ENCODE measurements at places on chromosomes 2 and 18. TPM values are rescaled to one million over a fixed set of nuclear protein-coding genes. Genes with fewer than 3 reads are reported as not detected.

DNA sequence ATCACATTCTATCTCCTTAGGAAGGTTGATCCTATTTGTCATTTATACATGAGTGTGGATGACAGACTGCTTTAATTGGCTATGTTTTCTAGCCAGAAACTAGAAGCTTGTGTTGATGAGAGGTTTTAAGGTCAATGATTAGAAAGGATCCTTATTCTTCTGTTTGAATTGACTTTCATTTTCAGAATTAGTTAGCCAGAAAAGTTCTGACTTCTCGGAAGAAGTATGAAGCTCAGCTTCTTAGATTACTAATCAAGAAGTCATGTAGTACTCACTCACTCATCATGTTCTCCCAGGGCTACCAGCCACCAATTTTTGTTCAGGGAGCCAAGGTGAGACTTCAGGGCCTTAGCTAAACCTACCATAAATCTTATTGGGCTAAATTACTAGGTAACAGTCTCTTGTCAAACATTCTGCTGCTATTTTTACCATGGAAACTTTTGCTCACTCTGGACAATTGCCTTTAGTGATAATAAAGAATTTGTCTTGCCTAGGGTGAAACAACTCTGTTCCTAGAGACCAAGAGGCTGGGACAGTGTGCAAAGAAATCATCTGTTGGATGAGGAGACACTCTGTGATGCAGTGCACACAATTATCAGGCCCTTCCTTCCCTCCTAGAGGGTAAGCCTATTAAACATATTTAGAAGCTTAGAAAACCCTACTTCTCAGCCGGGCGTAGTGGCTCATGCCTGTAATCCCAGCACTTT lies 111.6 kb upstream of the DNMT3A start:
- no peak overlapping the region for H3K4me3 ChIP-seq
- no peak overlapping the region for H3K27ac ChIP-seq
- DNase-seq: peak; percentile 23
- H3K36me3 ChIP-seq: no peaks in the 10 kb centered on the region

- no peaks in the 10 kb centered on the region for H3K36me3 ChIP-seq
- no peaks in the 10 kb centered on the region for H3K27me3 ChIP-seq
- H3K27ac ChIP-seq: no peak overlapping the region
- H3K4me3 ChIP-seq: no peak overlapping the region
- H3K4me1 ChIP-seq: no peaks in the 10 kb centered on the region
Measured at GRCh38 chr18:65974758-65975157, 223.9 kb downstream of the CDH7 start.

GRCh38 chr2:193505620-193506019 lies 1310.9 kb upstream of the TMEFF2 start:
- no peak overlapping the region for H3K27ac ChIP-seq
- no peaks in the 10 kb centered on the region for H3K4me1 ChIP-seq
- H3K36me3 ChIP-seq: no peaks in the 10 kb centered on the region
- no peak for DNase-seq
- H3K27me3 ChIP-seq: no peaks in the 10 kb centered on the region

GRCh38 chr2:174025271-174026121 lies 60.3 kb upstream of the SP3 start:
- peak overlapping the region; percentile 77 for H3K27ac ChIP-seq
- H3K36me3 ChIP-seq: no peaks in the 10 kb centered on the region
- H3K4me3 ChIP-seq: no peak overlapping the region
- H3K4me1 ChIP-seq: peaks cover 30% of the 10 kb centered on the region

DNA sequence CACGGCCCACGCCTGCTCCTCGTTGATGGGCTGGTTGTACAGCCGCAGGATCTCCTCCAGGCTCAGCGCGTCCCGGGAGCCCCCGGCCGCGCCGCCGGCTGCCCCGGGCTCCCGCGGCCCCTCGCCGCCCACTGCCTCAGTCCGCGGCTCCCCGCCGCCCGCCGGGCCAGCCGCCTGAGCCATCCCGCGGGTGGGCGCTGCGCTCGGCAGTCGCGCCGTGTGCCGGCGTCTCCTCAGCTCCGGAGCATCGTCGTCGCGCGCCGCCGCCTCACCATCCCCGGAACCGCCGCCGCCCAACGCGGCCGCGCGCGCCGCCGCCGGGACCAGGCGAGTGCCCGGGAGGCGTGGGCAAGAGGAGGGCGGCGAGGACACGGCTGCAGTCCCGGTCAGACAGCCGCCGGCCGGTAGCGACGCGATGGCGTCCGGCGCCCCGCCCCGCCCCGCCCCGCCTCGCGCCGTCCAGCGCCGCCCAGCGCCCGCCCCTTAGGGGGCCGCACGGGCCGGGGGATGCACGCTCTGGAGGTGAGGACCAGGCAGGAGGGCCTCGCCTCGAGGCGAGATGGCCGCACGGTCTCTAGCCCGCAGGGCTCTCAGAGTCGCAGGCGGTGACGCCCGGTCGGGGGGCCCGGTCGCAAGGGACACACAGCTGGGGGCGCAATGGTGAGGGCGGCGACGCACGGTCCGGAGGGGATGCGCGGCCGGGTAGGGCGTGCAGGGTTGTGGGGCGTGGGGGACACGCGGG lies at the start of gene SPIRE1:
SPIRE1 (minus strand) TSS at position 424 of the 742 bp plus-strand sequence; CDS start at position 183, 241 bp downstream.
- DNase-seq: peak; percentile 33
- H3K4me3 ChIP-seq: peak within 1 kb of the TSS; percentile 93
- no peaks in the 10 kb centered on the region for H3K36me3 ChIP-seq
- no peaks in the 10 kb centered on the region for H3K27me3 ChIP-seq
- H3K27ac ChIP-seq: peak within 1 kb of the TSS; percentile 84
- peaks cover 6% of the 10 kb centered on the region for H3K4me1 ChIP-seq

DNA sequence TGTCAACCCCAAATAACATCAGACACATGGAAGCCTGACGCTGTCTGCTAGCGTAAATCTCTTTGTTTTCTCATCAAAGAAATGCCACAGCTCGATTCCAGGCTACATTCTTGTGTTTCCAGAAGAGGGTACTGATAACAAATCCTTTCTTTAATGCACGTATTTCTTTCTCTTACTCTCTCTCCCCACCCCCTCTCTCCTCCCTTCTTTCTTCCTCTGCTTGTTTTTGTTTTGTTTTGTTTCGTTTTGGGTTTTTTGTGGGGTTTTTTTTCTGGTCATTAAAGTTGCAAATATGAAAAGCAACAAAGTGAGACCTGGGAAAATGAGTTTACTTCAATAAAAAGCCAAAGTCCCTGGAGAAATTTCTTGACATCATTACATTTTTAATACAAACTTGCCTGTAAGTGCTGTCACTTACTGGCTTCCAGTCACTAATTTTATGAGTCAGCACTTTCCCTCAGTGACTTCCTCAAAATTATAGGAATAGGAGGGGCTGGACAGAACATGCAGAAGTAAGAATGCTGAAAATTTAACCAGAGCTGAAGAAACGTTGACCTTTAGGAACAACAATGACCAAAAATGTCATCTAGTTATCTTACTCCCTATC lies 106.7 kb upstream of the NABP1 start:
- peak; percentile 64 for DNase-seq
- no peaks in the 10 kb centered on the region for H3K36me3 ChIP-seq
- H3K4me3 ChIP-seq: no peak overlapping the region
- peaks cover 13% of the 10 kb centered on the region for H3K4me1 ChIP-seq

GRCh38 chr2:79876430-79876829 lies 363.6 kb downstream of the CTNNA2 start:
- no peaks in the 10 kb centered on the region for H3K4me1 ChIP-seq
- H3K27me3 ChIP-seq: no peaks in the 10 kb centered on the region
- no peak overlapping the region for H3K4me3 ChIP-seq
- DNase-seq: no peak
- H3K36me3 ChIP-seq: no peaks in the 10 kb centered on the region

DNA sequence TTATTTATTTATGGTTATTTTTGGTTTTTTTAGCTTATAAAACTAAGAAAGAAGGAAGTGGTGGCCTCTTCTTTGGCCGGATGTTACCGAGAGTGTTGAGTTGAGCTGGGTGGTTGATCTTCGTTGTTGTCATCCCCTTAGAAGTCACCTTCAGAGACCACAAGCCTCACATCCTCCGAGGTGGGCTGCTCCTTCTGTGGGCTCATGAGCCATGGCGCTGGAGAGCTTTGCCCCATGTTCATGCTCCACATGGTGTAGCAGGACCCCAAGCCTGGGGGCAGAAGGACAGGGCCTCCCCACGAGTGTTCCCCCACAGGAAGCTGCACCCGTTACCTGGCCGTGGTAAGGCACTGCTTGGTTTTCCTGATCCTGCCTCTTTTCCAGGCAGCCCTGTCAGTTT lies 23.4 kb downstream of the SNTG2 start:
- H3K27me3 ChIP-seq: no peaks in the 10 kb centered on the region
- no peaks in the 10 kb centered on the region for H3K4me1 ChIP-seq
- H3K4me3 ChIP-seq: no peak overlapping the region
- no peaks in the 10 kb centered on the region for H3K36me3 ChIP-seq

Gene PASK
- 8.0 TPM for total RNA-seq

Gene POTEI
- 0.50 TPM for total RNA-seq

Gene SNX17
- 86.6 TPM for total RNA-seq

Gene ACTG2
- total RNA-seq: 540 TPM

Data from astrocyte (in vitro differentiated cells and primary cell).